Dermis blood vessel endothelial cell (primary cell): ENCODE measurements at places on chromosomes 16 and 17. TPM values are rescaled to one million over a fixed set of nuclear protein-coding genes. Genes with fewer than 3 reads are reported as not detected.

TNRC6A gene
- 31.4 and 47.1 TPM in 2 replicates for total RNA-seq

GDPD3 gene
- total RNA-seq: 1.1 and 2.2 TPM in 2 replicates

CCDC102A gene
- total RNA-seq: 12.6 and 25.5 TPM in 2 replicates

ARHGDIG gene
- total RNA-seq: 1.2 TPM in 1 of 2 replicates, not detected in the other

NT5M gene
- total RNA-seq: 1.9 and 3.1 TPM in 2 replicates

CTDNEP1 gene
- total RNA-seq: 25.2 and 56.5 TPM in 2 replicates

CCDC40 gene
- total RNA-seq: 1.4 and 2.2 TPM in 2 replicates

CRHR1 gene
- total RNA-seq: not detected in 2 replicates

PYDC1 gene
- total RNA-seq: not detected in 2 replicates

CHST6 gene
- total RNA-seq: 1.2 and 1.9 TPM in 2 replicates

DRC7 gene
- 0.09 TPM in 1 of 2 replicates, not detected in the other for total RNA-seq

SGCA gene
- total RNA-seq: not detected in 2 replicates

NPEPPS gene
- total RNA-seq: 97.9 and 166 TPM in 2 replicates

TRIM16 gene
- total RNA-seq: 84.9 and 116 TPM in 2 replicates
